ENCODE measurements at places on chromosomes 11 and 22.

DNA sequence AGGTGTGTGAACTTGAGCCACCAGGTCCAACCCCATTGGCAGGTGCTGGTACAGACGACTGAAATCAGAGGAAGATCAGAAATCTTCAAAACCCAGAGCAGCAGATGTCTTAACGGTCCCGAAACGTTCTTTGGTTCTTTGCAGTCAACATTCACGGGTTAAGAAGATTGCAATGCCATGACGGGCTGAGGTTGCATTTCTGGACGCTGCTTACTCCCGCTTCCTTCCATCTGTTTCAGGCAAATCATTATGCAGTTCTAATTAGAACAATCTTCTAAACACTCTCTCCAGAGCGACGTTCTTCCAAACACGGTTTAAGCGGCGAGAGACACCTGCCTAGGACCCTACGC, 492 bp upstream of the LUZP2 start:
- DNase-seq: no peak

DNA sequence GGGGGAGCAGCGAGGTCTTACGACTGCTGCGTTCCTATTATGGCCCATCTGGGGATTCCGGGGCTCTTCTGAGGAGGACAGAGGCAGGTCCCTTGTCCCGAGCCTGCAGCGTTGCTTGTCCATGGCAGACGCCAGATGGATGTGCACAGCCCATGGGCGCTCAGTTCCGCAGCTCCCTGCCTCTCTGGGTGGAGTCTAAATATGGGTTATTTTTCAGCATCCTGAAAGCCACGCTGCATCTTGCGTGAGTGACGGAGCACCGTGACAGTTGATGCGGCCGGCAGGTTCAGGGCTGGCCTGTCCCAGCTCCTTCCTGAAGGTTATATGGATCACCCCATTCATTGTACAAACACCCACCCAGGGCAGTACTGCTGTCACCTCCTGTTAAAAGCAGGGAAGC, 1169.4 kb downstream of the BRD1 start:
- DNase-seq: no peak

- DNase-seq: no peak
Measured at GRCh38 chr22:33921525-33922348, 1.5 kb upstream of the LARGE1 start.

- DNase-seq: no peak
Measured at GRCh38 chr11:128232588-128232987, 354.8 kb downstream of the ETS1 start.

DNA sequence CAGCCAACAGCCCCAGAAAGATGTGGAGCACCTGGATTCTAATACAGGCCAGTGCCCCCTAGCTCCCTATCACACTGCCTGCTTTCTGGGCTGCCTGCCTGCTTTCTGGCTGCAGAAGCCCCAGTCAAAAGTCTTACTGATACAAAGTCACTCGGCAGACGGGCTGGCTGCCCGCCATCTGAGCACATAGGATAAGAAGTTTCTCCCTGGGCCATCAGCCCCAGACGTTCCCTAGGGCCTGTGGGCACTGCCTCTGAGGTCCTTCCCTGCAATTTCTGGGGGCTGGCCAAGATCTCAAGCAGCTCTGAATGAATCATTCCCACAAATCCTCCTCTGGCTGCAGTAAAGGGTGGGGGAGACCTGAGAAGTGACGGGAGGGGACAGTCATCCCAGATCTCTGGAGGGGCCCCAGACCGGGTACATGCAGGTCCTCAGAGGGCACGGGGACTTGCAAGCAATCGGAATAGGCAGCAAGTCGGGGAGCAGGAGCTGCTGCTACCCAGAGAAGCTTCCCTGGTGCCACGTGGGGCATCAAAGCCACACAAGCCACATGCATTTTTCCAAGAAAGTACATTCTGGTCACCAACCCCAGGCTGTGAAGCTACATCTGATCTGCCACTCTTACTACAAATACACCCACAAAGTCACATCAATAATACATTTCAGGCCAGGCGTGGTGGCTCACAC, 4.7 kb downstream of the TPST2 start:
- no peak for DNase-seq

DNA sequence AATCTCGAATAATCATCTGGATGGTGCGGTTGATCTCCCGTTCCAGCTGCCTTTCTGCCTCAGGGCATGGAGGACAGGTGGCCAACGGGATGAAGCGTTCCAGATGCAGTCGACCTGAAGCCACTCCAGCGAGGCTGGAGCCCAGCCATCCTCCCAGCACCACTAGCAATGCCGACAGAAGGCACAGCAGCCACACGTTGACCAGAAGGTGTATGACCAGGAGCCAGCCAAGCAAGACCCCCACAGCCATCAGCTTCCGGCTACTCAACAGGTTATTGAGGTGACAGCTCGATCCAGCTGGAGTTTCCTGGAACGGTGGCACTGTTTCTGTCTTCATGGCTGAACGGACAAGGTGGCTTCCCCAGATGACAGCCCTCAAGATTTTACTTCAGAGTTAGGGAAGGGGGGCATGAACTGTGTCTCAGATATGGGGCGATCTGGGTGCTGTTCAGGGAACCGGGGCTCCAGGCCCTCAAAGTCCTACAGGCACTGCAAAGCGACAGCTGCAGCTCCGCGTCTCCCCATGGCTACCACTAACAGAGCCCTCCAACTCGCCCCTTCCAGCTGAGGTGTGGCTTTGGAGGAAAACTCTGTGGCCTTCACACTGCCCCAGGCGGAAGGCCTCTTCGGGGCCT, 559 bp downstream of the SNX19 start:
- no peak for DNase-seq

DNA sequence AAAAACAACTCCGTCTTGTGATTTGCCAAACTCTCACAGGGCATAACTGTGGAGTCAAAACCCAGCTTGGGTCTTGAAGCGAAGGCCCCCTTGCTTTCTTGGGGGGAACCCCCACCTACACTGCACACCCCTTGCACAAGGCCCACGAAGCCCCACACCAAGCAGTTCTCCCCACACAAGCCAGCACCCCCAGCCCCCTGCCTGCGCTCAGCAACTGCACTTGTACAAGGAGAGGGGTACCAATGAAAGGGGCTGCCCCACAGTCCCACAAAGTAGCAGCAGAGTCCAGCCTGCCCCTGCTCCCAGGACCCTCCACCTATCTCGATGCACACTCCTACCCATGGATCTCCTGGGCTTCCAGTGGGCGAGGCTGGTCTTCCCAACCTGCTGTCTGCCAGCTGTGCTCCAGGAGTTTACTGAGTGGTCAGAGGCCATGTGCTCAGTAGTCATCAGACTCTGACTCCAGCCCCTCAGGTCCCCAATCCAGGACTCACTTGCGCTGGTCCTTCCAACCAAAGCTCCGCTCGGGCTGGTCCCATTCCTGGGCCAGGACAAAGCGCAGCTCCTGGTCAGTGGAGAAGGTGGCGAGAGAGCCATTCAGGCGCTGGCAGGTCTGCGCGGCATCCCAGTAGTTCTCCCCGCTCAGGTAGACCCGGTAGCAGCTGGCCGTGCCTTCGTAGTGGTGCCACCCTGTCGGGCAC, 57.7 kb downstream of the DGCR2 start:
- no peak for DNase-seq

Measured in CD4-positive, alpha-beta T cell treated with Interferon alpha-2 for 1 hour (primary cell).